Stimulated activated CD8-positive, alpha-beta memory T cell treated with anti-CD3 and anti-CD28 coated beads, Interleukin-7, amount 100 ng/mL, for 48 hours (primary cell): ENCODE measurements at places on chromosomes 13 and 19.

- DNase-seq = no peak
Observed at GRCh38 chr19:15962319-15962718, 13.5 kb downstream of the OR10H4 start.

GRCh38 chr13:31518645-31519044, 220.7 kb upstream of the RXFP2 start:
- no peak for DNase-seq

DNA sequence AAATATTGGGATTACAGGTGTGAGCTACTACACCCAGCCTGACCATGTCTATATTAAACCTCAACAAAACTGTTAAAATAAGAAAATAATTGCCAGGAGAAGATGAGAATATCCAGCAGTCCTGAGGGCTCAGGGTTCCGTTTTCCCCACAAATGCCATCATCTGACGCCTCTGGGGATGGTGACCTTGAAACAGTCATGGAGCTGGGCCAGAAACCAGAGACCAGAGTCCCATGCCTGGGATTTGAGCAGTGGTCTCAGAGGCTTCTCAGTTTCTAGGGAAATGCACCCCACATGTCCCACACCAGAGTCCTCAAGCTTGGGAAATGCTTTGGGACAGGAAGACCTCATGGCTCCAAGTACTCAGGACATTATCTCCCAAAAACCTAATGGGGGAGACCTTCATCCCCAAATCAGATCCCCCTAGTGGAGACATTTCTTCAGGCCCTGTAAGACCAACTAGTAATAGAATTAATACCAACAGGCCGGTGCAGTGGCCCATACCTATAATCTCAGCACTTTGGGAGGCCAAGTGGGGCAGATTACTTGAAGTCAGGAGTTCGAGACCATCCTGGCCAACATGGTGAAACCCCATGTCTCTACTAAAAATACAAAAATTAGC, 2.9 kb upstream of the MAP1S start:
- no peak for DNase-seq

DNA sequence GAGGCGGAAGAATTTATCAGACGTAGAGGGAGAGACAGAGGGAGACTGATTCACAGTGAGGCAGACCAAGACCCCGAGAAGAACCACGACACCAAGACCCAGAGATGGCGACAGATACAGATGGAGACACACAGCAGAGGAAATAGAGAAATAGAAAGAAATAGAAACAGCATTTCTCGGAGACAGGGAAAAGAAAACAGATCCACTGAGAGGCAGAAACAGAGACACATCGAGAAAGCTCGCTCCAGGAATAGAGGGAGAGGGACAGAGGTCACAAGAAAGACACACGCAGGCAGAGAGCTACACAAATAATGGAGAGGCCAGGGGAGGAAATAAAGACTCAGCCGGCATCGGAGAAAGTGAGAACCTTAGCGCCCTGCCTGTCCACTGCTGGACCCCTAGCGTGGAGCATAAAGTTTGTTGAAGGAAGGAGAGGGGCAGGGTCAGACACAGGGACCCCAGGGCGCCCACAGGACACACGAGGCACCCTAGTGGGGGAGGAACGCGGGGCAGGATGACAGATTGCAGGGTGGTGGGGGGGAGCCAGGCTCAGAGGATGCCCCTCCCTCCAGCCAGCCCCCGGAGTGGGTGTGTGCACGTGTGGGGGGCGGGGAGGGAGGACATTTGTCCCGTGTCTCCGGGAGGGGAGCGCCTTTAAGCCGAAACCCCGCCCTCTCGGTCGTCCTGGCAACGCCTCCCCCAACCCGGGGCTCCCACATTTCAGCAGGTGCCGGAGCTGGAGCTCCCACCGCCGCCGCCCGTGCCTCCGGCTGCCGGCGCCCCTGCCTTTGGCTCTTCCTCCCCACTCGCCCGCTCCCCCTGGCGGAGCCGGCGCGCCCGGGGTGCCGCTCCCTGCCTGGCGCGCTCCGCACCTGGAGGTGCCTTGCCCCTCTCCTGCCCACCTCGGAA, at the start of gene PRKCG:
TSS of gene PRKCG (plus strand) at position 716 of the 909 bp plus-strand sequence. CDS start 298 bp downstream, outside the sequence.
- DNase-seq = no peak

DNA sequence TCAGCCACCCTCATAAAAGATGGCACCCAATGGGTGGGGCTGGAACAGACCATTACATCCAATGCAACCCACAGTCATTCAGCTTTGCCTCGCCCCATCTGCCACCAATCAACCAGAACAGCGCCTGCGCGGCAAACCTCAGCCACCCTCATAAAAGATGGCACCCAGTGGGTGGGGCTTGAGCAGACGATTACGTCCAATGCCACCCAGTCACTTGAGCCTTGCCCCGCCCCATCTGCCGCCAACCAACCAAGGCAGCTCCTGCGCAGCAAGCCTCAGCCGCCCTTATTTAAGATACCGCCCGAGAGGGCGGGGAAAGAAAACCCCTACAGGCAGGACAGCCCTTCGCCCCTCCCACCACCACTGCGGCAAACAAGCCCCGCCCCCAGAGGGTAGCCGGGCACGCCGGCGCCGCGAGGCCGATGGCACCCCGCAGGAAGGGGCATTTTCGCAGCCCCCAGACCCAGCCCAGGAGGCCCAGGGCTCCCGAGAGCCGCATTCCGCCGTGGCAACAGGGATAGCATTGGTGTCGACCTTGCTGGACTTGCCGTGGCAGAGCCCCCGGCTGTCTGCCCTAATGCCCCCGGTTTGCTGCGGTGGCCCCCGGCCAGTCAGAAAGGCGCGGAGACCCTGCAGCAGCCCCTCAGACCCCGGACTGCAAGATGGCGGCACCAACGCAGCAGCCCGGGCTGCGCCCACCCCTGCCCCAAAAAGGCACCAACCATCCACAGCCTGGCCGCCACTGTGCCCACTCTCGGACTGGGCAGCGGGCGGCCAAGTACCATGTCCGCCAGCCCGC, 675 bp downstream of the PEG3 start:
- no peak for DNase-seq

DNA sequence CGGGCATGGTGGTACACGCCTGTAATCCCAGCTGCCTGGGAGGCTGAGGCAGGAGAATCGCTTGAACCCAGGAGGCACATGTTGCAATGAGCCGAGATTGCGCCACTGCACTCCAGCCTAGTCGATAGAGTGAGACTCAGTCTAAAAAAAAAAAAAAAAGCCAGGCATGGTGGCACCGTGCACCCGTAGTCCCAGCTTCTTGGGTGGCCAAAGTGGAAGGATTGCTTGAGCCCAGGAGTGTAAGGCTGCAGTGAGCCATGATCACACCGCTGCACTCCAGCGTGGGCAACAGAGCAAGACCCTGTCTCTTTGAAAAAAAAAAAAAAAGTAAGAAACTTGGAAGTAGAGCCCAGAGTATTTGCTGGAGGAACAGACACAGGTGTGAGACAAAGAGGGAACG, 27.7 kb downstream of the CCDC8 start:
- DNase-seq = no peak
